LHCN-M2 (cell line): ENCODE measurements at places on chromosomes 16 and 17. TPM values are rescaled to one million over a fixed set of nuclear protein-coding genes. Genes with fewer than 3 reads are reported as not detected.

- no peak for DNase-seq
Observed at GRCh38 chr17:7644775-7645174, 6.0 kb upstream of the ATP1B2 start.

DNA sequence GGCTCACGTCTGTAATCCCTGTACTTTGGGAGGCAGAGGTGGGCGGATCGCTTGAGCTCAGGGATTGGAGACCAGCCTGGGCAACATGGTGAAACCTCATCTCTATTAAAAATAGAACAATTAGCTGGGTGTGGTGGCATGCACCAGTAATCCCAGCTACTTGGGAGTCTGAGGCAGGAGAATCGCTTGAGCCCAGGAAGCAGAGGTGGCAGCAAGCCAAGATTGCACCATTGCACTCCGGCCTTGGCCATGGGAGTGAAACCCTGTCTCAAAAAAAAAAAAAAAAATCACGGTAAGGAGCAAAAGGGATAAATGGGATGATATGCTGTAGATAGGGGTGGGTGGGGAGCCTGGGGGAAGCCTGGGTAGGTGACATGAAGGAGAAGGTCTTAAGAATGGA, 20.4 kb upstream of the TMEM98 start:
- no peak for DNase-seq

- no peak for DNase-seq
Observed at GRCh38 chr17:48012151-48012520, 25.5 kb downstream of the COPZ2 start.

NAGS gene
- total RNA-seq: 1.5 and 1.6 TPM in 2 replicates
